NCI-H524 (cell line): ENCODE measurements at places on chromosomes 11 and 22.
A peak's percentile ranks its signal among the peaks of the same experiment; 100 is the strongest.

- DNase-seq, result no peak
Observed at GRCh38 chr11:67179892-67180490, 60.9 kb downstream of the KDM2A start.

DNA sequence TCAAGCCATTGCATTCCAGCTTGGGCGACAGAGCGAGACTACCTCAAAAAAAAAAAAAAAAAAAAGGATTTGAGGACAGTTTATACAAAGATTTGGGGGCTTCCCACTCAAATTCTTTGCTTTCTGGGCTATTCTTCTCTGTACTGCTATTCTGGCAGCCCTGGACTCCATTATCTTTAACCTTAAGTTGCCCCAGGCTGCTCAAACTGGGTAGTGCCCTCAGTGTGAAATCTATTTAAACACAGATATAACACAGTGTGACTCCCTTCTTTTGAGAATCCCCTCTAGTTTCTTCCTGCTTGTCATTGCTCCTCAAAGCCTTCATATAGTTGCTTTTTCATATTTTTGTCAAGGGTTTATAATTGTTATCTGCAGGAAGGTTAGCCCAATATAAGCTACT is 49.5 kb upstream of the WEE1 start:
- no peak for DNase-seq

DNA sequence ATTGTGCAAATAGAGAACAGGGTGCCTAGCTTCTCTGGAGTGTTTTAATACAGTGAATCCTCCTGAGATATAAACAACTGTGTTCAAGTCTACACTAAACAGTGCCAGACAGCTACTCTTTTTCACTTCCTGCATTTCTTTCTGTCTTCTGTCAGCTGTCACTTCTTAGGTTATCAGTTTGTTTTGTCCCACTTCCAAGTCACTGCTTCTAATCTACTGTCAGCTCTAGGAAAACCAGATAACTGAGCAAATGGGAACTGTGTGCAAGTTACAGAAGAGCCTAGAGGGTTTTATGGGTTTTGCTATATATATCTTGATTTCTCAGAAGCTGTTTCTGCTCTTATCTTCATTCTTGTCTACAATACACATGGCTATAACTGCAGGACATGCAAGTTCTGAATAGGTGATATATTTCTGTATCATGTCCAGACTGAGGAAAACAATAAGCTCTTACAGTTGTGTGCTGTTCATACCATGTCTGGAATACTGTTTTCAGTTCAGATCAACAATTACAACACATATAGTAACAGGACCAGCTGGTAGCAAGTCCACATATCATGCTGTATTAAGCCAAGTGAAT is 5.8 kb downstream of the PITPNB start:
- DNase-seq, result no peak

DNA sequence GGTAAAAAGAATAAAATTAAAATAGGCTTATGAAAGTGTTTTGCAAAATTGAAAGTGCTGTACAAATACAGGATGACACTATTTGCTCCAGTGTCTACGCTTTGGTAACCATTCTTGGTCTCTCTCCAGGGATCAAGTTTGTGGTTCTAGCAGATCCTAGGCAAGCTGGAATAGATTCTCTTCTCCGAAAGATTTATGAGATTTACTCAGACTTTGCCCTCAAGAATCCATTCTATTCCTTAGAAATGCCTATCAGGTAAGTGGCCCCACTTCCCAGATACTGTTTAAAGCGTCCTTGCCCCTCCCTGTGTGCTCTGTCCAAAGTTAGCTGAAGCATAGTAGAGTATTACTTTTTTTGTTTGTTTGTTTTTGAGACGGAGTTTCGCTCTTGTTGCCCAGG is 3.1 kb downstream of the TRAPPC4 start:
- DNase-seq, result no peak

DNA sequence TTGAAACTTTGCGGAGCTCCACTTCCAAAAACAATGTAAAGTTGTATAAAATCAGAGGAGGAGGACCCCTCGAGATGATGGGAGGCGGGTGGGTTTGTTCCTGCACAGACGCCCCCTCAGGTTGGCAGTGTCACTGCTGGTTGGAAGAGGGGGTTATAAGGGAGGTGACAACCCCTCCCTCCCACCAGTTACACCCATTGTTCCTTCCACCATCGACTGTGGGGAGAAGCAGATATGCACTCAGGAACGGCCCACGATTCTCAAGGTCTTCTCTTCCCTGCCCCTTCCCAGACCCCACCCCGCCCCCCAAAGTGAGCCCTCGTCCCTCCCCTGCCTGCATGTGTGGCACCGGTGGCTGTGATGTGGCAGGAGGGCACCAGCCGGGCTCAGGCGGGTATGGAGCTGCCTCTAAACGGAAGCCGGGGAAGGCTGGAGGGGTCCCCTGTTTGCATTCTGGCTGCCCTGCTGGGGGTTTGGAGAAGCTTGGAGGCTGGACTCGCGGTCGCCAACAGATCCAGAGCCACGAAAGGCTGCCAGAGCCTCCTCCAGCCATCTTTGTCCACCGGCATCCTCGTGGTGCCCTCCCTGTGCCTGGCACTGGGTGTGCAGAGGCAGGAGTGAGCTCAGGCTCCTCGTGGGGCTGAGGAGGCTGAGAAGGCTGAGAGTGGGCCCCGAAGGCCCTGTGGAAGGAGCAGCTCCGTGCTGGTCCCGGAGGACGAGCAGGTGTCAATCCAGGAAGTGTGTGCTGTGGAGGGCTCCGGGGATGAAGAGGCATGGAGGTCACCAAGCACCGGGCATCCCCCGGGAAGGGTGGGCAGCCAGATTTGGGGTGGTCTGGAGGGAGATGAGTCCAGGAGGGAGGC is 778 bp downstream of the KDELR3 start:
- DNase-seq, result no peak

GRCh38 chr11:46658259-46658658 is 40.9 kb downstream of the ATG13 start:
- DNase-seq, result no peak

- no peak for DNase-seq
Observed at GRCh38 chr11:69879729-69880005, 60.5 kb upstream of the FGF3 start.

GRCh38 chr11:120346233-120346632 is 10.0 kb downstream of the ARHGEF12 start:
- DNase-seq, result peak; percentile 34

- DNase-seq, result no peak
Observed at GRCh38 chr11:100961633-100962032, 168.0 kb downstream of the PGR start.

GRCh38 chr11:129402206-129403171 is 26.8 kb downstream of the BARX2 start:
- no peak for DNase-seq

DNA sequence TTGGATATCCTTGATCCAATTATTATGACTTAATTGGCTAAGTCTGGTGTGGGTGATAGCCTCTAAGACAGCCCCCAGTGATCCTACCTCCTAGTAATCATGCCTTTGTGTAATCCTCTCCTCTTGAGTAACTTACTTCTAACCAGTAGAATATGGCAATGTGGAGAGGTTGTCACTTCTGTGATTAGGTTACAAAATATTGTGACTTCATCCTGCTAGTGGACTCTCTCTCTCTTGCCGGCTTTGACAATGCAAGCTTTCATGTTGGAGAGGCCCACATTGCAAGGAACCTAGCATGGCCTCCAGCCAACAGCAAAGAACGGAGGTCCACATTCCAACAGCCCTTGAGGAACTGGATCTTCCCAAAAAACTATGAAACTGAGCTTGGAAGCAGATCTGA is 19.5 kb downstream of the YPEL4 start:
- no peak for DNase-seq

DNA sequence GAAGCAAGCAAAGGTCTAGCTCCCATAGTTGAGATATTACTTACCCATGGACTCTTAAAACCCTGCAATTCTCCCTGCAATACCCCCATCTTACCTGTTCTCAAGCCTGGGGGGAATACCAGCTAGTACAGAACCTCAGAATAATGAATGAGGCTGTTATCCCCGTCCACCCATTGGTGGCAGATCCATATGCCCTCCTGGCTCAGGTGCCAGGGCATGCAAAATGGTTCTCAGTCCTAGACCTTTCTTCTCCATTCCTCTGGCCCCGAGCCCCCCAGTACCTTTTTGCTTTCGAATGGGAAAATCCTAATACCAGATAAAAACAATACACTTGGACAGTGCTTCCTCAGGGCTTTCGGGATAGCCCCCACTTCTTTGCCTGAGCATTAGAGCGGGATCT is 86.4 kb downstream of the PIWIL4 start:
- DNase-seq, result no peak

DNA sequence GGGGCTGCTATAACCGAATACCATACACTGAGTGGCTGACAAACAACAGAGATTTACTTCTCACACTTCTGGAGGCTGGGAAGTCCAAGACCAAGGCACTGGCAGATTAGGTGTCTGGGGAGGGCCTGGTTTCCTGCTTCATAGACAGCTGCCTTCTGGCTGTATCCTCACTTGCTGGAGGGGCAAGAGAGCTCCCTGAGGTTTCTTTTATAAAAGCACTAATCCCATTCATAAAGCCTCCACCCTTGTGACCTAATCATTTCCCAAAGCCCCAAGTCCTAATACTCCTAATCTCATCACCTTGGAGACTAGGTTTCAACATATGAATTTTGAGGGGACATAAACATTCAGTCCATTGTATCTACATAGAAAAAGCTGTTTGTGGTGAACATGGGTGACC is 131.8 kb downstream of the KIRREL3 start:
- DNase-seq, result peak; percentile 19

DNA sequence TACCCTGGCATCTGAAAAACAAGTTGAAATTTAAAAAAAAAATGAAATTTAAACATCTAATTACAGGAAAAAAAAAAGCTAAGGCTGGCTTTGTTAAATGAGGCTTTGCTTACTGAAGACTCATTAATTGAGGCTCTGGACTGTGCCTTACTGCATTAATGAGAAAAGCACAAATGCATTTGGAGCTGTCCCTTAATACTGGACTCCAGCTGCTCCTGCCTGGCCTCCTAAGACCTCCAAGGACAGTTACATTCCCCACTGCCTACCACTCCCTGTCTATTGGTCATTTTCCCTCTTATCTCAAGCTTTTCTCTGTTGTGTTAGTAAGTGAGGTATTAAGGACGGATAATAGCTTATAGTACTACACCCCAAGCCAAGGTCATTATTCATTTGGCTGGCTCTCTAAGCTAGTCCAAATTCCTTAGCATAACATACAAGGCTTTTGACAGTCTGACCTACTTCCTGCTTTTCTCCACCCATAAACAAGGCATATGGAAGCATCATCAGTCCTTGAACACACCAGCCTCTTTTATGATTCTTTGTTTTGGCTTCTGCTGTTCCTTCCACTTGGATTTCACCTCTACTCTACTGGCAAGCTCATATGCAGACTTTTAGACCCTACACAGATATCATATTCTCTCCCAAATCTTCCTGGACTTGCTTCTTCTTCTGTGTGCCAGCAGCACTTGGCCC is 62.5 kb downstream of the USP35 start:
- no peak for DNase-seq

- no peak for DNase-seq
Observed at GRCh38 chr11:110338684-110339083, 42.3 kb upstream of the RDX start.

DNA sequence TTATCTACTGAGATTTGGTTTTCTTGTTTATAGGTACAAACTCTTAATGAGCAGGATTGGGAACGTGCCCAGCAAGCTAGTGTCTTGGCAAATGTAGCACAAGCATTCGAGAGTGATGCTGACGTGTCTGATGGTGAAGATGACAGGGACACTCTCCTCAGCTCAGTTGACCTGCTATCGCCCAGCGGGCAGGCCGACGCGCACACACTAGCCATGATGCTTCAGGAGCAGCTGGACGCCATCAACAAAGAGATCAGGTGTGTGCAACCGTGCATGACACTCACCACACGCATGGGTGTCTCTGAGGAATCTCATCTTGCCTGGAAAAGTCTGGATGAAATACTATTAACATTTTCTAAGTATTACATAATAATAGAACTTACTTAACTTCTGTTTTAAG is 54.7 kb upstream of the CTTN start:
- no peak for DNase-seq

DNA sequence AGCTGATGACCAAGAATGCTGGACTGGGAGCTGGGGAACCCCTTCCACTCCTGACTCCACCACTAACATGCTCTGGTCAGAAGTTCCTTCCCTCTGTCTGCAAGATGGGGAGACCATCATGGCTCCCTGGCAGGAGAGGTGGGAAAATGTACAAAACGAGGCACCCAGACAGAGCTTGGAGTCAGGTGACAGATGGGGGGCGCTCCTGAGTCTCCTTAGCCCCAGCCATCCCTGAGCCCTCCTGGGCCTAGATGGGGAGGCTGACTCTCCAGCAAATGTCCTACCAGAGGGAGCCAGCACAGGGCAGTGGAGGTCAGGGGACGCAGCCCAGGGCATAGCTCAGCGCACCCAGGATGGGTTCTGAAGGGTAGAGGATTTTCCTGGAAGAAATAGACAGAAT is 20.0 kb downstream of the KCNJ4 start:
- DNase-seq, result no peak

GRCh38 chr22:49418341-49418894 is 409.3 kb downstream of the BRD1 start:
- no peak for DNase-seq

- DNase-seq, result no peak
Observed at GRCh38 chr11:65973439-65974110, 12.0 kb downstream of the SART1 start.

DNA sequence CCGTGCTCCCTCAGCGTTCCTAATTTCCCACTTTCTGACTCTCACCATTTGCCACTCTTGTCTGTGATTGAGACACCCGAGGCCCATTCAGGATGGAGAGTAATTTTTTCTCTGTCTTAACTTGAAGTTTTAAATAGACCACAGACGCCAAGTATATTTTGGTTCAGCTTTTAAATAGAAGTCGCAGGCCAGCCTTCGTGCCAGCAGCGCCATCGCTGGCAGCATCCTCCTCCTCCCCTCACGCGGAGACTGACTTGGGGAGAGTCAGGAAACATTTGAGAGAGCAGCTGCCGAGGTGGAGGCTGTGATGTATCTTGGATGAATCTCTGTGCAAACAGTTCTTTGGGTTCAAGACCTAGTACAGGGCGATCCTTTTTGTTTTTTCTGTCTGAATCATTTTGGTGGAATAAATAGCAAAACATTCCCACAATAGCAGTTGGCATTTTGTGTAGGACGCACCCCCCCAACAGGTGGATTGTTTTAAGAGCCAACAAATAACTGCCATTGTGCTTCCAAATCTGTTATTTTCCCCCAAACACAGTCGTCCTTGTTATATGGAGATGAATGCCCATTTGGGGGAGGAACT is 889 bp upstream of the DMC1 start:
- DNase-seq, result peak; percentile 56

GRCh38 chr11:12241401-12241800 is 131.0 kb downstream of the MICAL2 start:
- no peak for DNase-seq
